ENCODE measurements at places on chromosomes 12 and 14. TPM values are rescaled to one million over a fixed set of nuclear protein-coding genes. Genes with fewer than 3 reads are reported as not detected.

GRCh38 chr12:106281804-106282203 is 20.7 kb upstream of the TCP11L2 start:
- DNase-seq = no peak

DNA sequence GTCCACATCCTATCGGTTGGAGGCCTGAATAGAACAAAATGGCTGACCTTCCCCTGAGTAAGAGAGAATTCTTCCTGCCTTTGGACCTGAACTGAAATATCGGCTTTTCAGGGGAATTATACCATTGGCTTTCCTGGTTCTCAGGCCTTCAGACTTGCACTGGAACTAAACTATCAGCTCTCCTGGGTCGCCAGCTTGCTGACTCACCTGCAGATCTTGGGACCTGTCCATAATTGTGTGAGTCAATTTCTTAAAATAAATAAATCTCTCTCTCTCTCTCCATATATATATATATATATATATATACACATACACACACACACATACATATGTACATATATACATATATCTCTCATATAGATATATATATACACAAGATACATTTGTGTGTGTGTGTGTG is 41.6 kb downstream of the KCNK10 start:
- no peak for DNase-seq

DNA sequence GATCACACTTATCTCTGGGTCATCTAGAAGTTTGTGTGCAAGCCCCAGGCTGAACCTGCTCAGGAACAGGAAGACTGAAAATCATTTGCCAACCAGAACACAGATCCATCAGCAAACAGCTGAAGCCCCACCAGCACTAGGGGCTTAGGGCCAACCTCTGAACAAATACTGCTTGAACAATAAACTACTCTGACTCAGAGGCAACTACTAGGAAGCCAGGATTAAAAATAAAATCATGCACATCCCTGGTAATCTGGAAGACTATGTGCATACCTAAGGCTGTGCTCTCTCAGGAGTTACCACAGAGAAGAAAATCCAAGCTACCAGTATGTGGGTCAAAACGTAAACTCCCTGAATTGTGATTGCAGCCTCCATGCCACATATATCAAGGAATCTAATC is 15.9 kb downstream of the GALNT8 start:
- no peak for DNase-seq

DNA sequence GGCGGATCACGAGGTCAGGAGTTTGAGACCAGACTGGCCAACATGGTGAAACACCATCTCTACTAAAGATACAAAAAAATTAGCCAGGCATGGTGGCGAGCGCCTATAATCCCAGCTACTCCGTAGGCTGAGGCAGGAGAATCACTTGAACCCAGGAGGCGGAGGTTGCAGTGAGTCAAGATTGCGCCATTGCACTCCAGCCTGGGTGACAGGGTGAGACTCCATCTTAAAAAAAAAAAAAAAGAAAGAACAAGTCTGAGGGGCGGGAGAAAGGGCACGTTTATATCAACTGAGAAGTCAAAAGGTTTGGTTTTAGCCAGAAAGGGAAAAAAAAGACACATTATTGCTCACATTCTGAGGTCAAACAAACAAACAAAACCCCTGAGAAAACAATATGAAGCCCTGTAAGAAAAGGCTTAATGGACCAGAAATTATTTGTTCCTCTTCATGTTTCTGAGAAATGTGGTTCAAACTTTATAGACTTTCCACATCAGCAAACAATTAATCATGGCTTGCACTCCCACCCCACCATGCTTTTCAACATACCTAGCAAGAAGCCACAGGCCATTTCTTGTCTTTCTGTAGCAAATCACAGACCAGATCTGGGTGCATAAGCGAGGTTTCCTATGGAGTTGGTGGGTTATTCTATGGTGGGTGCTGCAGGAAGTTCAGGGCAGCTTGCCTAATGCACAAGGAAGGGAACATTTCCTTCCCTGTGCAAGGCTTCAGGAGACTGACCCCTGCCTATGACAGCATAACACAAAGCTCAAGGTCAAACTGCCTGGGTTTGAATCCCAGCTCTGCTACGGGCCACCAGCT is 80.1 kb downstream of the SSPN start:
- DNase-seq = no peak

GRCh38 chr14:68627868-68628604 is 164.8 kb downstream of the ZFP36L1 start:
- peak; percentile 84 for DNase-seq

- no peak for DNase-seq
These were observed 314.6 kb downstream of the GRIN2B start for GRCh38 chr12:13666806-13667205.

DNA sequence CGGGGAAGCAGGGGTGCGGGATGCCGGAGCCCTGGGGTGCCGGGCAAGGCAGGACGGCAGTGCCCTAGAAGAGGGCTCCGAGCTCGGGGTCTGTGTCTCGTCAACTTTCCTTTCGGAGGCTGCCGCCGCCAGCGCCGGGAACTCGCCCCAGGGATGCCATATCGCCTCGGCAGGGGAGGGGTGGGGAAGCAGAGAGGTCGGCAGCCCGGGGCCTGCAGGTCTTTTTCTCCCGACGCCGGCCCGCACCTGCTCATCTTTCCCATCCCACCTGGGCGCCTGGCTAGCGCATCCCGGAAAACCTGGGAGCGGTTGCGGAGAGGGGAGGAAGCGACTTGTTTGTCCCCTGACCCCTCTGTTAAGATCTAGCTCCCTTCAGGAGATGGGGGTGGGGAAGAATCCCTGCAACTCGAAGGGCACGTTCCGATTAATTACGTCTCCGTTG is 547 bp downstream of the CNTN1 start:
- no peak for DNase-seq

DNA sequence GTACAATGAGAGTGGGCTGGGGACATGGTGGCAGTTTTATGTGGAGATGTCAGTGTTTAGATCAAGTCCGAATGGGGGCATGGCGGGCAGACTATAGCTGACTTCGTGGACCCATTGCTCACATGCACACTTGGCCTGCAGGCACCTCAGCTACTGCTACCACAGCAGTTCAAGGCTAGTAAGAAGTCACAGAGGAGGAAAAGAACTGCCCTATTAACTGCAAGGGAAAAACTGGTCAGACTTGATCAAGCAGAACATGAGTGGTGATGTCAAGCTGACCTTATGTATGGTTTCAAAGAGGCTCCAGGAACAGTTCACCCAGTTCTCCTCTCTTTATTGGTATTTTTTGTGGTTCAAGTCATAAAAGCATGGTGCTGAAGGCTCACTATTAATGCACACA is 30.2 kb upstream of the FRS2 start:
- no peak for DNase-seq

DNA sequence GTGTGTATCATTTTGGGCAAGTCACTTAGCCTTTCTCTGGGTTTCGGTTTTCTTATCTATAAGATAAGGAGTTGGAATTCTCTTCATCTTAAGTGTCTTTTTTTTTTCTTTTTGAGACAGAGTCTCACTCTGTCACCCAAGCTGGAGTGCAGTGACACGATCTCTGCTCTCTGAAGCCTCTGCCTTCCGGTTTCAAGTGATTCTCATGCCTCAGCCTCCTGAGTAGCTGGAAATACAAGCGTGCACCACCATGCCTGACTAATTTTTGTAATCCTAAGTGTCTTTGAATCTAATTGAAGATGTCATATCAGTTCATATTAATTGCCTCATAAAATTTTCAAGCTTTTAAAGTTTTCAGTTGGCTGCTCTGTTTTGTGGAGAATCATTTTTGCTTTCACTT is 4.0 kb downstream of the SRGAP1 start:
- no peak for DNase-seq

- DNase-seq = no peak
These were observed 904.8 kb upstream of the SEL1L start for GRCh38 chr14:82438436-82438835.

GRCh38 chr12:89160716-89161123 is 191.6 kb downstream of the DUSP6 start:
- peak; percentile 80 for DNase-seq

NELL2 gene
- total RNA-seq = not detected

FZD10 gene
- total RNA-seq = not detected

APOLD1 gene
- 19.7 TPM for total RNA-seq

Data from Right ventricle myocardium inferior (tissue), 1 donor.